ENCODE measurements at places on chromosomes 4 and X.

- DNase-seq, result no peak
Measured at GRCh38 chr4:306551-306961, 1.3 kb upstream of the ZNF732 start.

GRCh38 chr4:180169394-180169793 lies 2073.8 kb upstream of the TENM3 start:
- DNase-seq, result no peak

GRCh38 chrX:19968276-19968675 lies 22.6 kb downstream of the BCLAF3 start:
- no peak for DNase-seq

DNA sequence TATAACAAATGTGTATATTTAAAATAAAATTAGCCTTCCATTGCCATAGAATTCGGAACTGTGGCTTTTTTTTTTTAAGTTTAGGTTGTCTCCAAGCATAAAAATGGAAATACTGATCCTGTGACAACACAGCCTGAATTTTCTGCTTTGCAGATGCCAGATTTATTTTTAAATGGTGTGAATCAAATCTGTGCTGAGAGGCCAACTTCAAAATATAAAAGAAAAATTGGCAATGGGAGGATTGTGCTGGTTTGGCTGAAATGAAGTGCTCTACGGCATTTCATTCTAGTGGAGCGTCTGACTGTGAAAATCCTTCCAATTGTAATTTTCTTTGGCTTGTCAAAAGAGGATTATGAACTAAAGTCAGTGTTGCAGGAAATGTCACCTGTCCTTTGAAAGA lies 580.3 kb upstream of the ZFP42 start:
- no peak for DNase-seq

- peak; percentile 23 for DNase-seq
Measured at GRCh38 chrX:121308276-121308805, 260.9 kb downstream of the GLUD2 start.

- DNase-seq, result no peak
Measured at GRCh38 chrX:124405868-124406267, 59.5 kb downstream of the SH2D1A start.

- DNase-seq, result no peak
Measured at GRCh38 chrX:13897566-13897965, 80.7 kb upstream of the GPM6B start.

DNA sequence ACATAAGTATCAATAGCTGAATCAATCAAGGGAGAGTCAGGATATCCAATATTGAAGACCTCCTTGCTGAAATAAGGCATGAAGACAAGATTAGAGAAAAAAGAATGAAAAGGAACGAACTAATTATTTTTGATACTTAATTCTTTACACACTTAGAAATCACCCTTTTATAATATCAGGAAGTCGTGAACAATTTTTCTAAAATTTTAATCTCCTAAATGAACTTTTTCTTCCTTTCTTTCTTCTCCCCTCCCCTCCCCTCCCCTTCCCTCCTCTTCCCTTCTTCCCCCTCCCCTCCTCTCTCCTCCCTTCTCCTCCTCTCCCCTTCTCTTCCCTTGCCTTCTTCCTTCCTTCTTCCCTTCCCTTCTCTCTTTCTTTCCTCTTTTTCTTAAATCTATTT lies 872.1 kb upstream of the PCDH10 start:
- DNase-seq, result no peak

- no peak for DNase-seq
Measured at GRCh38 chrX:122555925-122556324, 628.2 kb upstream of the GRIA3 start.

DNA sequence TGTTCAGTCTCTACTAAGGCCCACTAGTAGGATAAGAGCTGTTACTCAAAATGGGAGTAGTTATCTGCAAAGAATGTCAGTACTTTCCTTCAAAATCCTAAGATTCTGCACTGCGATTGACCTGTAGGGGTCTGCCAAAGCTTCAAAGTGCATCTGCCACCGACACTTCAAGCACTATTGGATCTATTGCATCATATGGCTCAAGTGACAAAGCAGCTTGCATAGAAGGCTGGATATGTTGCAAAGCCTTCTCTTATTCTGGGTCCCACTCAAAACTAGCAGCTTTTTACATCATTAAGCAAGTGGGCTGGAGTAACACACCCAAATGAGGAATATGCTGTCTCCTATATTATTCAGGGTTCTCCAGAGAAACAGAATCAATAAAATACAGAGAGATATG lies 115.4 kb upstream of the EMCN start:
- no peak for DNase-seq

DNA sequence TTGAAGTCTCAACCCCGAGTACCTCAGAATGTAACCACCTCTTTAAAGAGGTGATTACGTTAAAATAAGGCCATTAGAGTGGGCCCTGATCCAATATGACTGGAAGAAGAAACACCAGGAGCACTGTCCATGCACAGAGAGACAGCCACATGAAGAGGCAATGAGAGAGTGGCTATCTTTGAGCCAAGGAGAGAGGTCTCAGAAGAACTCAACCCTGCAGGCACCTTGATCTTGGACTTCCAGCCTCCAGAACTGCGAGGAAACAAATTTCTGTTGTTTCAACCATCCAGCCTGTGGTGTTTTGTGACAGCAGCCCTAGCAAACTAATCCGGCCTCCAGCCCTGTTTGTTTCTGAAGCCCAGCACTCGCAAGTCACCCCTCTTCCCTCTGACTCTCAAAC lies 46.3 kb upstream of the ADGRG2 start:
- DNase-seq, result no peak

- DNase-seq, result no peak
Measured at GRCh38 chr4:53981567-53981966, 82.8 kb downstream of the CHIC2 start.

DNA sequence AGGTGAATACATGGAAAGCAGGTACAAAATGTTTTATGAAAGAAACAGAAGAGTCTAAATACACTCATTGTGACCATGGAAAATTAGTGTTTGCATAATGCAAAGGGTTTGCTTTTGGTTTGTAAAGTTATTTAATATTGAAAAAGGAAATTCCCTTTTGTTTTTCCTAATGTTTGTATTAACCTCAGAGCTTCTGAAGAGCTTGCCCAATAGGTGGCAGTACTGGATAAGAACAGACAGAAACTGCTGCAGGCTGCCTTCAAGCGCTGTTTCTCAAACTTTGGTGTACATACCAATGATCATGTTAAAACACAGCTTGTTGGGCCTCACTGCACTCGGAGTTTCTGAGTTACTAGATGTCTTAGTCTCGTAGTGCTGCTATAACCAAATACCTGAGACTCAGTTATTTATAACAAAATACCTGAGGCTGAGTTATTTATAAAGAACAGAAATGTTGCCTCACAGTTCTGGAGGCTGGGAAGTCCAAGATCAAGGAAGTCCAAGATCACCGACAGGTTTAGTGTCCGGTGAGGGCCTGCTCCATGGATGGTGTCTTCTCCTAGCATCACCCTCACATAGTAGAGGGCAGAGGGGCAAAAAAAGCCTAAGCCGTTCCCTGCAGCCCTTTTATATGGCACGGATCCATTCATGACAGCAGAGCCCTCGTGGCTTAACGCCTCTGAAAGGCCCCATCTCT lies 54.2 kb downstream of the SUPT20HL2 start:
- DNase-seq, result peak; percentile 6

- no peak for DNase-seq
Measured at GRCh38 chr4:185587427-185588161, 52.3 kb upstream of the PDLIM3 start.
